Transverse colon (tissue), 4 donors: ENCODE measurements at places on chromosomes 7 and 10. TPM values are rescaled to one million over a fixed set of nuclear protein-coding genes. Genes with fewer than 3 reads are reported as not detected.
A peak's percentile ranks its signal among the peaks of the same experiment; 100 is the strongest.

DNA sequence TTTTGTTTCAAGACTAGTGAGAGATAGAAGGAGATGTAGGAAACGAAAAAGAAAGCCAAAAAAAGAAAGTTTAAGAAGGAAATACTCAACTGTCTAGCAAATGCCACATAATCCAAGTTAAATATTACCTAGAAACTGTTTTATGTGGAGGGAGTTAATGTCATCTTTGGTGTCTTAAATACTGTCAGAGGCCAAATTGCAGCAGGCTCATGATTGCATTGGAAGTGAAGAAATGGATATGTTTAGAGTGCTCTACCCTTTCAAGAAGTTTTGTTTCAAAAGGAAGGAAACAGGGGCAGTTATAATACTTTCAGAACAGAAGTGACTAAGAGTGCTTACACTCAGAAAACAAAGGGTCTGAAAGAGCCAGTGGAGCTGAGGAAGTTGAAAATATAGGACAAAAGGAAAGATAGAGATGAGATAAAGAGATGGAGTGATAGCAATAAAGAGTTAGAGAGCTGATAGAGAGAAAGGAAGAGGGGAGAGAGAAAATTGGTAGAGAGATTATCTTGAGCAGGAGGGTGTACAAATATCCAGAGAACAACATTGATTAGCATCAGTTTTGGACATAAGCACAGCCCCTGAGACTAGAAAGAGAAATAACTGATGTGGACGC, 28.0 kb upstream of the GNAI1 start:
- H3K4me1 ChIP-seq = peaks cover 28% of the 10 kb centered on the region
- no peaks in the 10 kb centered on the region for H3K27me3 ChIP-seq
- no peak for DNase-seq
- H3K27ac ChIP-seq = peak overlapping the region; percentile 74

- no peaks in the 10 kb centered on the region for H3K27me3 ChIP-seq
- peak overlapping the region; percentile 40 for H3K27ac ChIP-seq
- peaks cover 6% of the 10 kb centered on the region for H3K4me1 ChIP-seq
- no peaks in the 10 kb centered on the region for H3K36me3 ChIP-seq
- no peak overlapping the region for H3K4me3 ChIP-seq
Measured at GRCh38 chr10:76428551-76429367, 997.3 kb downstream of the LRMDA start.

DNA sequence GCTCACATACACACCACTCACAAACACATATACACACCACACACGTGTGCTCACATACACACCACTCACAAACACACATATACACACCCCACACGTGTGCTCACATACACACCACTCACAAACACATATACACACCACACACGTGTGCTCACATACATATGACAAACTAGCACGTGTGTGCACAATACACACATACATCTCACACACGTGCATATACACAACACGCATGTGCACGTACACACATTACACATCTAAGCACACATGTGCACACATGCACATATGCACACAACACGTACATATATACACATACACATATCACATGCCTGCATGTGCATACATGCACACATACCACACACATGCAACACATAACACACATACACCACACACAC, 78.3 kb upstream of the FOXK1 start:
- no peaks in the 10 kb centered on the region for H3K4me1 ChIP-seq
- H3K4me3 ChIP-seq = no peak overlapping the region
- DNase-seq = no peak
- no peaks in the 10 kb centered on the region for H3K36me3 ChIP-seq
- H3K27me3 ChIP-seq = peaks cover 3% of the 10 kb centered on the region

GRCh38 chr7:18901351-18901750, 216.1 kb downstream of the TWIST1 start:
- H3K27me3 ChIP-seq = no peaks in the 10 kb centered on the region
- H3K27ac ChIP-seq = no peak overlapping the region
- no peaks in the 10 kb centered on the region for H3K36me3 ChIP-seq
- no peak overlapping the region for H3K4me3 ChIP-seq

DNA sequence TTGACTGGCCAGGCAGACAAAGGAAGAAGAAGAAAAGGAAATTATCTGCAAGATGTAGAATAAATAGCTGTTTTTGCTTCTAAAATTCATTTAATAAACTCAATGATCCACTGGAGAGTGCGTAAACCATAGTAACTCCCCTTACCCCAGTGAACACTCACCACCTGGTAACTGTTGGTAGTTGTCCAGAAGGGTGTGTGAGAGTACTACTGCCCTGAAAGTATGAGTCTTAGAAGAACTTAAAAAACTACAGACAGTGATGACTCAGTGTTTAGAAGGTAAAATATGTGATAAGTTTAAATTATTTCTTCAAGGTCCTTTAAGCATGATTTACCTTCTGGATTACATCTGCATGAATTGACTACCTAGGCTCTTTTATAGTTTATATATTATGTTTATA, 53.0 kb upstream of the SEMA3A start:
- no peak overlapping the region for H3K27ac ChIP-seq
- H3K4me3 ChIP-seq = no peak overlapping the region
- peaks cover 6% of the 10 kb centered on the region for H3K4me1 ChIP-seq
- H3K36me3 ChIP-seq = no peaks in the 10 kb centered on the region
- no peaks in the 10 kb centered on the region for H3K27me3 ChIP-seq

- no peak overlapping the region for H3K4me3 ChIP-seq
- no peak for DNase-seq
- H3K27ac ChIP-seq = no peak overlapping the region
- H3K4me1 ChIP-seq = no peaks in the 10 kb centered on the region
- no peaks in the 10 kb centered on the region for H3K27me3 ChIP-seq
Measured at GRCh38 chr7:30980751-30981150, 17.0 kb downstream of the GHRHR start.

- H3K27ac ChIP-seq = no peak overlapping the region
- no peaks in the 10 kb centered on the region for H3K4me1 ChIP-seq
- no peak overlapping the region for H3K4me3 ChIP-seq
- DNase-seq = no peak
Measured at GRCh38 chr10:117720931-117721835, 178.6 kb downstream of the EMX2 start.

DNA sequence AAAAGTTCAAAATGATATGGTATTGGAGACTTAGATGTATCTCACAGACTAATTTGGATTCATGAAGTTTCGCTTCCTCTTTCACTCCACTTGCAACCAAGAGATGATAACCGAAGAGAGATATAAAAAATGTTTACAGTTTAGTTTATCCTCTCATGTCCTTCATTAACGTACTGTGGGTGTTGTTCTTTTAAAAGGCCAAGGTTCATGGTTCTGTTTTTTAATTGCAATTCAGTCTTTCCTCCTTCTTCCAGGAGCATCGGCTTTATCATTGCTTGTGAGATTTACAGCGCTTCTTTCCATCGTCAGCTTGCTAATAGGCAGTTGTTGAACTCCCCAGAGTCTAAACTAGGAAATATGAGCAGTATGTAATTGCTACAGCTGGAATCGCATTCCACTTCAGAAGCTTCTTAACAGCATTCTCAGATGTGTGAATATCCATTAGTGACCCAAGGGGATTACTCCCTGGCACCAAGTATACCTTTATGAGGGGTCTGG, 75.9 kb upstream of the HGF start:
- H3K27ac ChIP-seq = peak overlapping the region; percentile 31
- H3K4me1 ChIP-seq = no peaks in the 10 kb centered on the region
- DNase-seq = no peak
- H3K27me3 ChIP-seq = no peaks in the 10 kb centered on the region
- no peaks in the 10 kb centered on the region for H3K36me3 ChIP-seq
- no peak overlapping the region for H3K4me3 ChIP-seq

- no peak overlapping the region for H3K4me3 ChIP-seq
- H3K4me1 ChIP-seq = no peaks in the 10 kb centered on the region
- no peak overlapping the region for H3K27ac ChIP-seq
- no peaks in the 10 kb centered on the region for H3K36me3 ChIP-seq
- H3K27me3 ChIP-seq = no peaks in the 10 kb centered on the region
Measured at GRCh38 chr10:86599729-86600128, 54.6 kb upstream of the OPN4 start.

The OPN4 gene
- total RNA-seq = not detected

The ECHDC3 gene
- 0.75 TPM for total RNA-seq

The HOXA1 gene
- total RNA-seq = 1.9 TPM

The GCK gene
- 0.96 TPM for total RNA-seq

The BTBD16 gene
- total RNA-seq = not detected

The CNOT4 gene
- 82.2 TPM for total RNA-seq

The SLC26A4 gene
- total RNA-seq = 0.16 TPM

The NPC1L1 gene
- not detected for total RNA-seq
